Calu3 (cell line): ENCODE measurements at places on chromosomes 1 and 21. TPM values are rescaled to one million over a fixed set of nuclear protein-coding genes. Genes with fewer than 3 reads are reported as not detected.

C1orf226 gene
- total RNA-seq = 10.5 and 14.1 TPM in 2 replicates

- no peak for DNase-seq
Measured at GRCh38 chr1:234348964-234349363, 24.3 kb upstream of the COA6 start.

GRCh38 chr1:211068976-211069375, 65.0 kb downstream of the KCNH1 start:
- DNase-seq = no peak

DNA sequence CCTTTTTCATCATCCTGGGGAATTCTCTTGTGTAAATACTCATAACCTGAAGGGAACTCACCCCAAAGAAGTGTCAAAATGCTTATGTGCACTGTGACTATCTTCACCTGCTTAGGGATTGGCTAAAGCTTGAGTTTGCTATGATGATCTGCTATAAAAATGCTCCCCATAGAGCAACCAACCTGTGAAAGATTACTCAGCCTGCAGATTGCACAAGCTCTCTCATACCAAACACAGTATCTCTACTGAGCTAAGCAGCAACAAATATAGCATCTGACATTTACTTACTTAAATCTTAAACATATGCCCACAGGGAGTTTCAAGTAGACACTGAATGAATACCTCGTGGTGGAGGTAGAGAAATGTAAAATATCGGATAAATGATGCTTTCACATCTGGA, 725.8 kb downstream of the MRPL39 start:
- no peak for DNase-seq

- DNase-seq = no peak
Measured at GRCh38 chr1:106680216-106680615, 376.3 kb upstream of the PRMT6 start.

- DNase-seq = no peak
Measured at GRCh38 chr1:156554971-156555370, 17.4 kb downstream of the IQGAP3 start.

- no peak for DNase-seq
Measured at GRCh38 chr1:216020743-216021345, 402.4 kb downstream of the USH2A start.

GRCh38 chr1:205680073-205680851, at the start of gene SLC45A3:
Gene SLC45A3 (minus strand): TSS chr1:205680509. CDS start chr1:205664656, 15,853 bp downstream.
- peak; percentile 51 for DNase-seq

DNA sequence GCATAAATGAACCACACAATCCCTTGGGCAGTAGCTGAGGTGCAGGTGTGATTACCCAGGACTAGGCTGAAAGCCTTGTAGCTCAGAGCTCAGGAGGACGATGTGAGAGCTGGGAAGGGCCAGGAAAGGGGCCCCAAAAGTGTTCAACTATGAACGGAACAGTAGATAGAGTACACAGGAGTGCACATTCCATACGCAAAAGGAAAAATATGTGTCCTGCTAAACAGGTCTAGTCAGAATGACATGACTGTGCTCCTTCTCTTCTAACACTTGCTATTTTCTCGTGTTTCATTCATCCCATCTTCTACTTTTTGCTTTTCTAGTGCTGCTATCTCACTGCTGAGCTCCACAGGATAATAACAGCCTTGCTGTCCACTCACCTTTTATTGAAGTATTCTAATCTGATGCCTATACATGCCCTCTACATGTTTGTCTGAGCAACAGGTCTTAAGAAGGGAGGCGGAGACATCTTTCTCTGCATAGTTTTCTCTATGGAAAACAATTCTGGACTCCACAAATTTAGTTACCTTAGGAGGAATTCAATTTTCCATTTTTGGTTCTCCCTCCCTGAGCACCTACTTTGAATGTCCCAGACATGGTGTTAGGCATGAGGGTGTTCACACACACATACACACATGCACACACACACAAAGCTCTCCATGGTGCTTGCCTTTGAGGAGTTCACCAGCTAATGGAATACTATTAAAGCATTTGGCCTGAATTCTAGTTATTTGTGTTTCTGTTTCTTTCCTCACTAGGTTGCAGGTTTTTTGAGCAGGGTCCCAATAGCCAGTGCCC, 3.4 kb downstream of the S100A10 start:
- DNase-seq = no peak

- DNase-seq = no peak
Measured at GRCh38 chr1:118828038-118828437, 160.1 kb downstream of the TBX15 start.

DNA sequence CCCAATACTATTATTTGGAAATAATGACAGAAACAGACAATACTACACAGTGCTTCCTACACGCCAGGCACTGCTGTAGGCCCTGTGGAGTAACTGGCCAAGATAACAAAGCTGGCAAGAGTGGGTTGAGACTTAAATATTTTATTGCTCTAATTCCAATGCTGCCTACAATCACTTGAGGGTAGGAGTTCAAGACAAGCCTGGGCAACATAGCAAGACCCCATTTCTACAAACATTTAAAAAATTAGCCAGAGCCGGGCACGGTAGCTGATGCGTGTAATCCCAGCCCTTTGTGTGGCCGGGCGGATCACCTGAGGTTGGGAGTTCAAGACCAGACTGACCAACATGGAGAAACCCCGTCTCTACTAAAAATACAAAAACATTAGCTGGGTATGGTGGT, 9.3 kb upstream of the PABPC4 start:
- DNase-seq = no peak

PEAR1 gene
- total RNA-seq = 3.0 and 3.2 TPM in 2 replicates

GRCh38 chr1:9338397-9339246, 45.9 kb downstream of the SPSB1 start:
- no peak for DNase-seq

SHC1 gene
- 73.5 and 77.5 TPM in 2 replicates for total RNA-seq

DNA sequence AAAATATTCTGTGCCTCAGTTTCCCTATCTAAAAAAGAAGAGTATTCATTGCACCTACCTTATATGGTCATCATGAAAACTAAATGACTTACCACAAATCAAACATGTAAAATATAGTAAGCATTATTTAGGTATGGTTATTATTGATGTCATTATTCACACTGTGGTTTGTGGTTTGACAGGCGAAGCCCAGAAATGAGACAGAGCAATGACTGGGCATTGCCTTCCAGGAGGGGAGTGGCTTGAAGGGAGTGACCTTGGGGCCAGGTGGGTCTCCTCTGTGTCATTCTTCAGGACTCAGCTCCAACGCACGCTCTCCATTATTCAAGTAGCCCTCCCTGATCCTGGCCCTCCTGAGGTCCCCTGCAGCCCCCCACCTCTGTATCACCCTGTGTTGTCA, 133.7 kb downstream of the DMRTA2 start:
- DNase-seq = no peak

PRR9 gene
- total RNA-seq = not detected in 2 replicates

DNA sequence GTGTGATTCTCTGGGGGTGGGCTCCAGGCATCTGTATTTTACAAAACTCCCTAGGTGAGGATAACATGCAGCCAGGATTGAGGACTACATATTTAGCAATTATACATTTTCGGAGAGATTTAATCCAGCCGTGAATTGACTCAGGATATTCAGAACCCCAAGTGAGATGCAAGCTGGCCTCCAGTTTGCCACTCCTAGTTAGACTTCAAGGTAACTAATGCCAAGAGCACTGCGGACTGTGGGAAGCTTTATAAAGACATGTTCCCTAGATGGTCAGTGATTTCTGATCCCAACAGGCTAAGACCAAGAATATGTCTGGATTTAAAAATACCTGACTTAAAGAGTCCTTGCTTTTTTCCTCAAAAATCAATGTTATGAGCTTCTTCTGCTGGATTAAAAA, 308.5 kb downstream of the NTNG1 start:
- DNase-seq = no peak

- no peak for DNase-seq
Measured at GRCh38 chr1:66599346-66599745, 65.4 kb downstream of the SGIP1 start.

DNA sequence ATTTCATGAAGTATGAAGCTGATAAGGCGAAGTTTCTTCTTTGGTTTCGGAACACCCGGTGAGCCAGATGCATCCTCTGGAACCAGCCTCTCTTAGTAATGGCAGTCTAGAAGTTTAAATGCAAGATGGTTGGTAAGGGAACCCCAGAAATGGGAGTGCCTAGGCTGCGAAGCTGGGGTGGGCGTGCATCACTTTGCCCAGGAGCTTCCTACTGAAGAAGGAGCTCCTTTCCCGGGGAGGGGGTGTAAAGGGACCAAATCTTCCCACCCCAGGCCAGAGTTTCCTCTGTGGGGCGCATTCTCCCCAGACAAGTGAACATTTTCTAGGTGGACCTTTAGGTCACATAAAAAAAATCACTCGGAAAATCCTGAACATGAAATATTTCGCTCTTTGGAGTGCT, 4.4 kb downstream of the TFF2 start:
- no peak for DNase-seq

- no peak for DNase-seq
Measured at GRCh38 chr1:221907166-221907932, 165.5 kb upstream of the DUSP10 start.

DNA sequence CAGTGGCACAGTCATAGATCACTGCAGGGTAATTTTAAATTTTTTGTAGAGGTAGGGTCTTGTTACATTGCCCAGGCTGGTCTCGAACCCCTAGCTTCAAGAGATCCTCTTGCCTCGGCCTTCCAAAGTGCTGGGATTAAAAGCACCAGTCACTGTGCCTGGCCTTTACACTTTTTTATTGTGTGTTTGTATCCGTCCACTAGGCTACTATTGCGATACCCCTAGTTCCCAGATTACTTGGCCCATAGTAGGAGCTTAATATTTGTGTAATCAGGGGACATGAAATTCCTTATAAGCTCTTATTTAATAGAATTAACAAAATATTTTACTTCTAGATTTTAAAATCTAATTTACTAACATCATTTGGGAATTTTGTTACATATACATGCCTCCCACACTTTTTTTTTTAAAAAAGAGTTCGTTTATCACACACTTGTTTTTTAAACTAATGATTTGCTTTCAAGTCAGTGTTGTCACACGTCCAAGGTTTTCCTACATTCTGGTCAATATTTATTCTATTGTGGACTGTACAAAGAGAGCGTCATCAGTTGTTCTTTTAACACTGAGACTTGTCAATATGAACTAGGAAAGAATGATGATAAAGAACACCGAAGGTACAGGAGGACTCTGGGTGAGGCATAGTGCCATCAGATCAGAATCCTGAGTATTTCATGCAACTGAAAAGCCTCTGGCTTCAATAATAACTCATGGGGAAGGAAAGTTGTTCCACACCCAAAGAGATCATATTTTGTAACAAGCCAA, 63.7 kb downstream of the LEPR start:
- DNase-seq = no peak

VSIG8 gene
- not detected in 2 replicates for total RNA-seq

C1QTNF12 gene
- 2.0 and 4.2 TPM in 2 replicates for total RNA-seq

- DNase-seq = no peak
Measured at GRCh38 chr1:74592580-74593355, 80.4 kb upstream of the LRRC53 start.

MPZ gene
- total RNA-seq = 0.37 and 0.47 TPM in 2 replicates

GORAB gene
- total RNA-seq = 20.5 and 20.9 TPM in 2 replicates

DNA sequence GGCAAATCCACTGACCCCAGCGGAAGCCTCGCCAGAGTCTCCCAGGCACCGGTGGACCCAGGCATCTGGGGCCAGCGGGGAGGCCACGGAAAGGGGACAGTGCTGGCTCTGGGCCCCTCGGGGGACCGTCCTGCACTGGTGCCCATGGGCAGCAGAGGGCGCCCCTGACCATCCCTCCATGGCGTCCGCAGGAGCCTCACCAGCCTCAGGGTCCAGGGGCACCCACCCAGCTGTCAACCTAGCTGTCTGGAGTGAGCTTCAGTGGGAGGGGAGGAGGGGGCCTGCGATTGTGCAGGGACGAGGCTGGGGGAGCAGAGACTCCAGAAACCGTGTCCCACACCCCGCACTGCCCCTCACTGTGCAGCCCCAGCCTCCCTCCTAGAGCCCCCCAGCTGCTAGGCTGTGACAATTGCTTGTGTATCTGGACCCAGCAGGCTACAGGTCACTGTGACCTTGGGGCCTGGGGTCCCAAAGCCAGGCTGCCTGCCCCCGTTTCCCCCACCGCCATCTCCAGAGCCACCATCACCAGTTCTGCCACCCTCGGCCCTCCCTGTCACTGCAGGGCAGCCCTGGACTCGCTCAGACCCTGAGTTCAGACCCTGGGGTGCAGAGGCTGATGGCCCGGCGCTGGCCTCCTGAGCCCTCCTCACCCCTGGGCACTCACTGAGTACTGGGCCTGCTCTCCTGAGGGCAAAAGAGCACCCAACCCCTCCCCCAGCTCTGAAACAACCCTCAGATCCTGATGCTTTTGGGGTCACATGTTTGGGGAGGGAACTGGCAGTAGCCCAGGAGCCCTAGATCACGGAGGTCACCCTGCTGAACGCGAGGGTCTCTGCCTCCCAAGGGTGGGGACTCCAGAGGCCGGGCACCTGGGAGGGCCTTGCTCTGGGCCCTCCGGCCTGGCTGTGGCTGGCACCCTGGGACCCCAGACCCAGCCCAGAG, 10.6 kb upstream of the COL6A1 start:
- DNase-seq = peak; percentile 68

DNA sequence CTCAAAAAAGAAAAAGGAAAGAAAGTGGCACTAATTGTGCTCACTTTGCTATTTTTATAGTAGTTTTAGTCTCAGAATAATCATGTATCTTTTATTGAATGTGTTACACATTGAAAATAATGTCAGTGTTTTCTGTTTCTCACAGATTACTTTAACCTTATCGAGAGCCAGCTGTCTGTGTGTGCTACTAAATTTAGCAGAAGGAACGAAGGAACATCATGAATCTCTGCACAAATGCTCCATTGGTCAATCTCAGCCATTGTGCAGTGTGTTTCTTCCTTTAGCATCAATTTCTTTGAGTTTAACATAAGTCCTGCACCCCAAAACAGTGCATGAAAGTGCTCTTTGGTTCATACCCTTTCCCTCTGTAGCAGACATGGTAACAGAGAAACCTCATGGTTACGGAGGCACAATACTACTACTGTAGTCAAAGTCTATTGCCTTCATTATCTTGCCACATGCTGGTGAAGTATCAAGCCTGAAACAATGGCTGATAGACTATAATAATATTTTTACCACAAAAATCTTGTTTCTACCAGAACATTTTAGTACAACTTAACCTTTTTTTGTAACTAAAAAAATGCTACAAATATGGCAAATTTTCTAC, 310.0 kb downstream of the HMCN1 start:
- no peak for DNase-seq

DNA sequence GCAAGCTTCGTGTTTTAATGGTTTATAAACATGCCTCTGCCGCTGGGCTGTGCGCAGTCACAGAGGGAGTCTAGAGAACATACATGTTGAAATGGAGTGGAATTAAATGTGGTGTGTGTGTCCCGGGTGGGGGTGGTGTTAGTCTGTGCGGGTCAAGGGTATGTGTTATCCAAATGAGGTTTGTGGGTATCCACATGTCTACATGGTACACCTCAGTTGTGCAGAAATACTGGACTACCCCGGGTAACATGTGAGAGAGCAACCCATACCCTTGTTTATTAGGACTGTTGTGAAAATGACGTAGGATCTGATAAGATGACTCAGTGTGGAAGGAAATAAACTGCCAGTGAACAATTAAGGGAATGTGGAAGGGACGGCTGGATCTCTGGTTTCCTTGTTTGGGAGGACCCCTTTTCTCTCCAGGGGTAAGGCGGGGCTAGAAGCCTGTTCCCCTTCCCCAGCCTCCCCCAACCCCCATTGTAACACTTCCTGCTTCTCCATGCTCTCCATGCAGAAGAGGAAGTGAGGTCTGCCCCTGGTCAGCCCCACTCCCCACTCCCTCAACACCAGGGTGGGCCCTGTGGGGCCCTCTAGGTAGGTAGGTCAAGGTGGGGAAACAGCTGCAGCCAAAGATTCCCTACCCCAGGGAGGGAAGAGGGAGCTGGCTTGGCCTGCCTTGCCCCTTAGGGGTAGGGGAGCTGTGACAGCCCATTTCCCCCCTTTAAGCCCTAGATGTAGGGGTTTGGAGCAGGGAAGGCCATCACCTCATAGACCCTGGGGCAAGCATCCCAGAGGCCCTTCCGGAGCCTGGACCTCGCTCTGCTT, 690 bp downstream of the EPS8L3 start:
- peak; percentile 40 for DNase-seq
